ENCODE measurements at places on chromosomes 1 and 21.
A peak's percentile ranks its signal among the peaks of the same experiment; 100 is the strongest.

GRCh38 chr1:225866061-225866837, 15.9 kb downstream of the TMEM63A start:
- DNase-seq: no peak

- DNase-seq: no peak
Observed at GRCh38 chr21:45364468-45365185, 40.3 kb upstream of the COL18A1 start.

- DNase-seq: no peak
Observed at GRCh38 chr21:46314441-46315020, 9.1 kb downstream of the C21orf58 start.

GRCh38 chr1:10897321-10897980, 101.0 kb upstream of the CASZ1 start:
- no peak for DNase-seq

DNA sequence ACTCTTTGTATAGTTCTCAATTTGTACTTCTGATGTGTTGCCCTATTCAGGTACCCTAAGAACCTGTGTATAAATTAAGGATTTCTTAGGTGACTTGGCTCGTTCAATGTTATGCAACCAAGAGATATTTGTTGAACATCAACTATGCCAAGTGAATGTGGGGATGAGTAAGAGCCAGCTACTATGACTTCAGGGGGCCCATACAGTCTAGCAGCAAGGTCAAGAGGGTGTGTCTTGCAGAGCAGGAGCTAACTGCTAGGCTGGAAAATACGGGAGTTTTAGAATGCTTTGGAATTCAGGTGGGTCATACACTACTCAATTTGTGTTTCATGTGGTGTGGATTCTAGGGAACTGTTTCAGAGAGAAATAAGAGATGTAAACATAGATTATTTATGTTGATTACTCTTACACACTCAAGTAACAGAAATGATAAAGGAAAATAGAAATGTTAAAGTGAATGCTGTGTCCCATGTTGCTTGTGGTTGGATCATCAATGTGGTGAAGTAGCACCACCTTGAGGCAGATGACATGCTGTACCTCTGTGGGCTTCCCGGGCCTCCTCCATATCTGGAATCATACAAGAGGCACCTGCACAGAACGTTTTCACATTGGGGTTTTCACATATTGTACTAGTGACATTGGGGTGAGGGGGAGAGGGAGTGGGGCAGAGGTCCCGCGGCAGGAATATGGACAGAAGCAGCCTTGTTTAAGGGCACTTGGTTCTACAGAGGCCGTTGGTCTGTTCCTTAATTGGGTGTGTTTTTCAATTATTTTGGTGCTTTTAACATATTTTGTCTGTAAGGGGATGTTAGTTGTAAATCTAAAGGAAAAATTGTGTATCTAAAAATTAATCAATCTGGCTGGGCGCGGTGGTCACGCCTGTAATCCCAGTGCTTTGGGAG, 12.4 kb downstream of the ARPC5 start:
- peak; percentile 33 for DNase-seq

DNA sequence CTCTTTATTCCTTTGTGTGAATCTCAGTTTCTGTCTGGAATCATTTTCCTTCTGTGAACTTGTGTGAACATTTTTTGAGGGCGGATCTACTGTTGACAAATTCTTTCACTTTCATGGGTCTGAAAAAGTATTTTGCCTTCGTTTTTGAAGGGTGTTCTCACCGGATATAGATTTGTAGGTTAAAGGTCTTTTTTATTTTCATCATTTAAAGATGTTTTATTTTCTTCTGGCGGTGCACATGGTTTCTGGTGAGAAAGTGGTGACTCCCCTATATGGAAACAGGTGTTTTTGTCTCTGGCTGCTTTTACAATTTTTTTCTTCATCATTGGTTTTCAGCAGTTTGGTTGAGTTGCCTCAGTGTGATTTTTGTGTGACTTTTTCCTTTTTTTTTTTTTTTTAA, 94.9 kb downstream of the DYRK1A start:
- DNase-seq: no peak

DNA sequence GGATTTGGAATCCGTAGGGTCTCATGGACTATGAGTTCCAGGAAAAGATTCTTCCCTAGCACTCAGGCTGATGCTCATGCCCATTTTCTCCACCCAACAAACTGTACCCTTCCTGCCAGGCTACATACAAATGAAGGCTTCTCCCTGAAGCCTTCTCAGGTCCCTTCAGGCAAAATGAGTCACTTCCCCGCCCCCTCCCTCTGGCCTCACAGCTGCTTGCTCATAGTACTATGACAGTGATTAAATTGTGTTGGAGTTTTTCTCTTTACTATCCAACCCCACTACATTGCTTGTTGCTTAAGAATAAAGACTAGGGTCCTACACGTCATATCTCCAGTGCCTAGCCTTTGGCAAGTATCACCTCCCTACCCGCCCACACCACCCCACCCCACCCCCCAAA, 207.6 kb upstream of the NFIA start:
- DNase-seq: peak; percentile 3

- DNase-seq: no peak
Observed at GRCh38 chr1:6601923-6602668, 573 bp downstream of the KLHL21 start.

GRCh38 chr21:31289702-31290101, 54.4 kb downstream of the TIAM1 start:
- DNase-seq: no peak

GRCh38 chr1:9308236-9308785, 15.6 kb downstream of the SPSB1 start:
- no peak for DNase-seq

DNA sequence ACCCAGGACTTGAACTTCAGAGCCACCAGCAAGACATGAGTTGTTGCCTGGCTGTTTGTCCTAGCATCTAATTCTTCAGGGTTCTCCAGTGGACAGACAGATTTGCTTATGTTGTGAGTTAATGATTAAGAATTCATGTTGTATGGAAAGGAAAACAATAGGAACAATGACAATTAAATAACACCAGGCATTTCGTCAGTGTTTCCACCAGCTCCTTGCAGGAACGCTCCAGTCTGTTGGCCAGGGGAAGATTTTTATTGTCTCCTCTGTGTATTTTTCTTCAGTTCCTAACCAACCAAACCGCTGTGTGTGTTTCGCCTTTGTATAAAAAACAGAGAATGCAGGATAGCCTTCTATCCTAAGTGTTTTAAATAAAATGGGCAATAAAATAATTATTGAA, 64.4 kb upstream of the PTGFR start:
- DNase-seq: no peak

- no peak for DNase-seq
Observed at GRCh38 chr1:87100271-87100670, 185.8 kb downstream of the HS2ST1 start.

GRCh38 chr1:21655748-21656147, 13.4 kb downstream of the RAP1GAP start:
- DNase-seq: no peak

GRCh38 chr1:184210862-184211261, 159.3 kb downstream of the TSEN15 start:
- DNase-seq: no peak

DNA sequence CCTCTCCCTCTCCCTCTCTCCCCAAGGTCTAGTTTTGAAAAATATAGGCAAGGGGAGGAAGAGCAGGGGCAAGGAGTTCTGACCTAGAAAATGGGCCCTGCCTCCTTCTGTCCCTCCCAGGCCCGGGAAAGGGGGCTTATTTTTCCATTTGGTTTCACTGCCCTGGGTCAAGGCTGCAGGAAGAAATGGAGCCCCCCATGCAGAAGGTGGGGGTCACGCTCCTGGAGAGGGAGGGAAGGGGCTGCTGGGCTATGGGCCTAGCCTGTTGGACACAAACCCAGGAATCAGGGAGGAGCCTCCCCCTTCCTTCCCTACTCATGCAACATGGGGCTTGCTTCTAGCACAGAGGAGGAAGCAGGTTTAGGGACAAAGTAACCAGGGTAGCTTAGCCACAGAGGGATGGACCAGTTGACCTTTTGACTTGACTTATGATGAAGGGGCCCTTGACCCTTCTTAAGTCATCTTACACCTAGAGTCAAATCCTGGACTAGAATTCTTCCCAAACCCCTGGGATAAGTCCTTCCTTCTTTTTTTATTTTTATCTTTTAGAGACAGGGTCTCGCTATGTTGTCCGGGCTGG, 70.4 kb upstream of the SSBP3 start:
- DNase-seq: no peak

- no peak for DNase-seq
Observed at GRCh38 chr1:233268389-233269022, 27.0 kb downstream of the PCNX2 start.

GRCh38 chr1:245704765-245705164, 550.0 kb downstream of the KIF26B start:
- no peak for DNase-seq

DNA sequence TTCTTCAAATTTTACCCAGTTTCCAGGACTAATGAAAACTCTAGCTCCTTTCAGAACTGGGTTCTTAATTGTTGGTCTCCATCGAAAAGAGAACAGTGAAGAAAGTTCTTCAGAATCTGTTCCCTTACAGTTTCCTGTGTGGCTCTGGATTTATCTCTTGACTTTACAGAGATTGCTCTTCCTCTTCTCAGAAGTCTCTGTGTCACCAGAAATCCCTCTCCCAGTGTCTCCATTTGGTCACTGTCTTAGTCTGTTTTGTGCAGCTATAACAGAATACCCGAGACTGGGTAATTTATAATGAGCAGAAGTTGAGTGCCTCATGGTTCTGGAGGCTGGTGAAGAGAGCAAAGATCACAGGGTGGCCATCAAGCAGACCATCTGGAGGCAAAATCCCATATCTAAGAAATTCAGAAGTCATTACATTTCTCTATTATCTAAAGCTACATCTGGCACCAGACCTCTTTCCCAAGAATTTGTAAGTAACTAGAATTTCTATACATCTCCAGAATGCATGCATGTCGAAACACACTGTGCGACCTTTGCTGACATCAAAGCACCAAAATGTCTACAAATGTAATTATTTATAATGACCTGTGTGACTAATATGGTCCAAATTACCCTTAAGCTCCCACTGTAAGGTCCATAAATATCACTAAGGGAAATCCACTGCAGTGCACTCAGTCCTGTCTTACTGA, 65.4 kb upstream of the KRTAP19-8 start:
- DNase-seq: no peak

DNA sequence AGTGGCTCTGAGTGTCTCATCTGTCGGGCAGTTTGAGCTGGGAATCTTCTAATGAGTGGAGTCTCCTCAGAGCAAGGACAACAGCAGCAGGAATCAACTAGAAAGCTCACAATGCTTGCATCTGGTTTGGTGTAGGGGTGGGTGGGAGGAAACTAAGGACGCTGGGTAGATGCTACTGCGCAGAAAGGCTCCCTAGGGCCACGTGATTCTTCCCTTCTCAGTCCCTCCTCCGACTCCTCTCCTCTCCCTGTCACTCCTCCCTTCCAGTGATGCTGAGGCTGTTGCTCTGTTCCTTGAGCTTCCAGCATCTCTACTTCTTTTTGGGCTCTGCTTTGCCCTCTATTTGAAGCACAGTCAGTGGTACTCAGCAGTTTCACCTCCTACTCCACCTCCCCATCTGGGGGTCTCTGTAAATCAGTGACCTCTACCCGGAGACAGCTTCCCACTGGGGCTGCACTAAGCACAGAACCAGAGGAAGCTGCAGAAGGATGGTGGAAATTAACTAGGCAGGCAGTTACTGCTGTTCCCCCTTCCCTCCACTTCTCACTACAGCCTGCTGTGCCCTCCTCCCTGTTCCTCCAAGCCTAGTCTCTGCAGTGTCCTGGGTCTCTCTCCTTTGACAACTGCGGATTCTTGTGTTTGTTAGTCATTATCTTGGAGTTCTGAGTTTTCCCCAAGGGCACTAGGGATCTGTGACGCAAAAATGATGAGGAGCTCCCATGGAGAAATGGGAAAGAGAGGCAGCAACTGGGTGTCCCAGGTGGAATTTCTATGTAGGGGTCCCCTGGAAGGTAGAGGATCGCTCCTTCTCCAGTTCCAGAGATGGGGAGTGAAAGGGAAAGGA, 5.8 kb downstream of the LINGO4 start:
- DNase-seq: no peak

GRCh38 chr1:207870306-207871031, 40.5 kb downstream of the CD34 start:
- DNase-seq: no peak

DNA sequence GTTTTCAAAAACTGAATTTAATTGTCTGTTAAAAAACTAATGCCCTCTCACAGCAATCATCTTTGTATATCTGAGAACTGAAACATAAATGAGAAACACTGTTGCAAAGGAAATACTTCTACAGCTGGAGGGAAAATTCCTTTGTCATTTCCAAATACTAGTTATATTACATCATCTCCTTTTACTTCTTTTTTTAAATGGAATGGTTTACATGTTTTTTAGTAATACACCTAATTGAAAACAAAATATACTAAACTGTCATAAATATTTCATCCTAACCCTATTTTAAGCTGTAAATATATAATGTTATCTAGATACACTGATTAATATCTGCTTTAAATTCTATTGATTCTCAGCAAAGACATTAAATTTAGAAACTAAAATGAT, 19.1 kb downstream of the CDC42BPA start:
- DNase-seq: peak; percentile 51

DNA sequence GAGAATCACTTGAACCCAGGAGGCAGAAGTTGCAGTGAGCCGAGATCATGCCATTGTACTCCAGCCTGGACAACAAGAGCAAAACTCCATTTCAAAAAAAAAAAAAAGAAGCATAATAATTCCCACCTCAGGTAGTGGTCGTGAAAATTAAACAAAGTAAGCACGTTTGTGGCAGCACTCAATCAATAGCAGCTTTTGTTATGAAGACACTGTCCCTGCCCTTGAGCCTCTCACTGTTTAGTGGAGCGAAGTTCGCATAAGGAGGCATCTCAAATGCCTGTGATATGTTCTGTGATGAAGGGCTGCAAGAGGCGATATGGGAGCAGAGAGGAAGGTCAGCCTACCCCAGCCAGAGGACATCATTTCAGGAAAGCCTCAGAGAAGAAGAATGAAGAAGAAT, 43.8 kb upstream of the RASAL2 start:
- no peak for DNase-seq

DNA sequence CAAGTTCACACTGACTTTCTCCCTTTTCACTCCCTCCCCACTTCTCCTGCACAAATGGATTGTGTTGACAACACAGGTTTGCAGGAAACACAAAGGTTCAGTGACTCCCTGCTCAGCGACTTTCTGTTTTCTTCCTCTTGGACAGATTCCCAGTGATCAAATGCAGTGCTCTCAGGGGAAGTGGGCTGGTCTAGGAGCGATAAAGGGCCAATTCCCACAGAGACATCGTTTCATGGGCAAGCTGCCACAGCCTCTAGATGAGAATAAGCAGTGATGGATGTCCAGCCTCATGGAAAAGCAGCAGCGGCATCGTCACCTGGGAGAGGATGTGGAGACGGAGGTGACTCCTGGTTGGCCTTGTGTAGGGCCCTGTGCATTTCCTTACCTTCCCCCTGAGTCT, 30.6 kb downstream of the FYB2 start:
- no peak for DNase-seq

- no peak for DNase-seq
Observed at GRCh38 chr1:46248122-46248920, 758 bp downstream of the RAD54L start.

- no peak for DNase-seq
Observed at GRCh38 chr21:22355949-22356348, 1357.7 kb downstream of the NCAM2 start.

- DNase-seq: no peak
Observed at GRCh38 chr1:76905876-76906595, 38.8 kb downstream of the ST6GALNAC5 start.

All from T47D (cell line).